Subcutaneous adipose tissue (tissue), 4 donors: ENCODE measurements at places on chromosomes 4 and X. TPM values are rescaled to one million over a fixed set of nuclear protein-coding genes. Genes with fewer than 3 reads are reported as not detected.

The SHROOM4 gene
- 16.6 TPM for total RNA-seq

The LRP2BP gene
- total RNA-seq, result 2.1 TPM

The ZMAT1 gene
- 15.1 TPM for total RNA-seq

The DUSP21 gene
- not detected for total RNA-seq

The PAQR3 gene
- 16.1 TPM for total RNA-seq

The PDLIM3 gene
- total RNA-seq, result 33.7 TPM

The L1CAM gene
- 1.1 TPM for total RNA-seq

The F8A1 gene
- 8.5 TPM for total RNA-seq
